ENCODE measurements at places on chromosomes 7 and 10.
A peak's percentile ranks its signal among the peaks of the same experiment; 100 is the strongest.

DNA sequence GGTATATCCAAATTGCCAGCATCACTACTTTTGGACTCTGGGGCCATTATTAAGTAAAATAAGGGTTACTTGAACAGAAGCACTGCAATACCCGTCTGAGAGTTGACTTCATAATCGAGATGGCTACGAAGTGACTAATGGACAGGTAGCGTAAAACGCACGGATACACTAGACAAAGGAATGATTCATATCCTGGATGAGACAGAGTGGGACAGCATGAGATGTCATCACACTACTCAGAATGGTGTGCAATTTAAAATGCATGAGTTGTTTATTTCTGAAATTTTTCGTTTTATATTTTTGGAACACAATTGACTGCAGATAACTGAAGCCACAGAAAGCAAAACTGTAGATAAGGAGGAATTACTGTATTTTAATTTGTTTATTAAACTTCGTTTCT is 421.5 kb upstream of the LRGUK start:
- no peak for DNase-seq

DNA sequence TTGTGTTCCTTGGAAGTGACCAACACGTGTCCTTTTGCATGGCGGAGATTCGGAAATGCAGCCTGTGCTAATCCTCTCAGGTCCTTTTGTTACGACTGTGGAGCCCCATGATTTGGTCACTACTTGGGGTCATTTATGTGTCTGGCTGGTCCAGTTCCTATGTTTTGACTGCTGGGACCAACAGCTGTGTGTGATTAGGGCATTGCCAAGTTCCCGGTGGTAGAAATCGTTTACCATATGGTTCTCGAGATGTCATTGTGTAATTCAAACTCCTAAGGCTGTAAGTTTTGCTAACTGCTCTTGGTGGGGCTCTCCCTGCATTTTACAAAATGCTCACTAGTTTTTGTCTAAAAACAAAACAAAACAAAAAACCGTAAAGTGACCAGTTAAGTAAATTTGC is 62.0 kb downstream of the CCNY start:
- no peak for DNase-seq

DNA sequence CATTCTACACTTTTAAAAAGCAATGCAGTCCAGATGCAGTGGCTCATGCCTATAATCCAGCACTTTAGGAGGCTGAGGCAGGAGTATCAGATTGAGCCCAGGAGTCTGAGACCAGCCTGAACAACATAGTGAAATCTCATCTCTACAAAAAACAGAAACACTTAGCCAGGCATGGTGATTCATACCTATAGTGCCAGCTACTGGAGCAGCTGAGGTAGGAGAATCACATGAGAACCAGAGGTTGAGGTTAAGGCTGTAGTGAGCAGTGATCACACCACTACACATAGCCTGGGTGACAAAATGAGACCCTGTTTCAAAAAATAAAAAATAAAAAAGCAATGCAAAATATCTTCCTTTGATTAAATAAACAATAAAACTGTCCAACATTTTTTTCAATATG is 205.2 kb downstream of the GRM8 start:
- no peak for DNase-seq

- DNase-seq = no peak
Measured at GRCh38 chr10:103475437-103475836, 3.6 kb downstream of the CALHM3 start.

DNA sequence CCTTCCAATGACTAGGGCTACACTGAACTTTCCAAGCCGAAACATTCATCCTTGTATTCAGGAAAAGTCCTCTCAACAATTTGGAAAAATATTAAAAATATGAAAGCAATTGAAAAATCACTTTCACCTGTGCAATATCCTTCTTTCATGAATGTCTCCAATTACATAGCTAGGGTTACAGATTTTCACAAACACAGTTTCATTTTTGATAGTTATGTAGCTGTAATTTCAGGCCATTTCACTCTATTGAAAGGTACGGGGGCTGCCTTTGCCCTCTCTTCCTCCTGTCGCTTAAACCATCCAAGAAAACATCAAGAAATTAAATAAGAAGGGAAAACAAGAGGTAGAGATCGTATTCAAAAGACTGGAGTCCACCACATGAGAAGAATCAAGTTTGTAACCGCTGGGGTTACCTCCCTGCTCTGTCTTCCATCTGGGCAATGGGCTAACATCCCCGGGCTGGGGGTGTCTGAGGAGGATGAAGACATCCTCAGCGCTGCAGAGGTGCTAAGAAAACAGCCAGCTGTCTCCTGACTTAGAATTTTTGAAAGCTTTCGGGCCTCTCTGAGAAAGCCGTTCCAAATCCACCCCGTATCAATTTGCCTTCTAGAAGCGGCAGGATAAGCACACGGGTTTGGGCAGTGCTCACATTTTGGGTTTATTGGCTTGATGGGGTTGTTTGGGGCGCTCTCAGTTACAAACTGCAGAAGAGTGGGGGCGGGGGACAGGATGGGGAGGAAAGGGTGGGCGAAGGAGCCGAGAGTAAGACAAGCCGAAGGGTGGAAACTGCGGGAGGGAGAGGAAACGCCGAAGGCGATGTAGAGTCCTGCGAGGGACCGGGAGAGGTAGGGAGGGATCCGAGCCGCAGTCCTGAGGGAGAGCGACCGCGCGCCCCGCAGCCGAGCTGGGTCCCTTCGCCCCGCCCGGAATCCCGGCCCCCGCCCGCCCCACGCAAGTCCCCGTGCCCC is 24.3 kb upstream of the VAX1 start:
- no peak for DNase-seq

GRCh38 chr7:80499350-80499953 is 12.4 kb downstream of the GNAT3 start:
- DNase-seq = peak; percentile 86

- DNase-seq = no peak
Measured at GRCh38 chr10:61989995-61990760, 88.7 kb downstream of the ARID5B start.

GRCh38 chr7:30655096-30655970 is 26.9 kb downstream of the CRHR2 start:
- no peak for DNase-seq

DNA sequence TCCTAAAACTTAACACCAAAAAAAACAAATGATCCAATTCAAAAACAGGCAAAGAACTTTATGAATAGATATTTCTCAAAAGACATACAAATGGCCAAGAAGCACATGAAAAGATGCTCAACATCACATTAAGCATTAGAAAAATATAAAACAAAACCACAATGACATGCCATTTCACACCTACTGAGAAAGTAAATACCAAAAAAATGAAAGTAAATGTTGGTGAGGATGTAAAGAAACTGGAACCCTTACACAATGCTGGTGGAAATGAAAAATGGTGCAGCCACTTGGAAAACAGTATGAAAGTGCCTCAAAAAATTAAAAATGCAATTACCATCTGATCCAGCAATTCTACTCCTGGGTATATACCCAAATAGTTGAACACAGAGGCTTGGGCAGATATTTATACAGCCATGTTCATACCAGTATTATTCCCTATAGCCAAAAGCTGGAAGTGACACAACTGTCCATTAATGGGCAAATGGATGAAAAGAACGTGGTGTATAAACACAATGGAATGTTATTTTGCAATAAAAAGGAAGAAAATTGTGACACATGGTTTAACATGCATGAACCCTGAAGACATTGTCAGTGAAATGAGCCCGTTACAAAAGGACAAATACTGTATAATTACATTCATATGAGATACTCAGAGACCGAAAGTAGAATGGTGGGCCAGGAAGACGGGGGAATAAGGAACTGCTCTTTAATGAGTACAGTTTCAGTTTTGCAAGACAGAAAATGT is 89.0 kb downstream of the JMJD1C start:
- DNase-seq = peak; percentile 43

GRCh38 chr10:117318909-117319308 is 56.3 kb downstream of the PDZD8 start:
- no peak for DNase-seq

GRCh38 chr7:108066486-108066885 is 63.5 kb upstream of the LAMB1 start:
- no peak for DNase-seq

- DNase-seq = no peak
Measured at GRCh38 chr10:61757001-61757400, 94.3 kb downstream of the CABCOCO1 start.

- DNase-seq = no peak
Measured at GRCh38 chr10:31749301-31749700, 179.3 kb downstream of the ARHGAP12 start.
